ENCODE measurements at places on chromosomes 6 and 20. TPM values are rescaled to one million over a fixed set of nuclear protein-coding genes. Genes with fewer than 3 reads are reported as not detected.

DNA sequence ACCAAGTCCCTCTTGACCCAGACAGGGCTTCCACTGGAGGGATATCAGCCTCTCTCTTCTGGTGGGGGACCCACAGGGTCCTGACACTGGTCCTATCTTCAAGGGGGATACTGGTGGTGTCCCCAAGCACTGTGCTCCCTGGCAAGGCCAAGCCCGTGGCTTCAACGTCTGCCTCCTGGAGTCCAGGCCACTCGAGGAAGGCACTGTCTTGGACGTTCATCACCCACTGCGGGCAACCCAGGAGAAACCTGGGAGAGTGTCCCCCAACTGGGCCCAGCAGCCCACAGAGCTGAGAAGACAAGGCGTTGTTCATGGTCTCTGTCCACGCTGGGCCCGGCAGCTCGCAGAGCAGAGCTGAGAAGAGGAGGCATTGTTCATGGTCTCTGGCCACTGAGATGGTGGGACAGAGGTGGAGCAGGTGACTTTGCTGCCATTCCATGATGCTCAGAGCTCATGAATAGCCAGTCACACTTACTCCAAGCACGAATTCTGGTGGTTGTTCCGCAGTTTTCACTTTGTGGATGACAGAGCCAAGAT lies 37.5 kb upstream of the FRMD1 start:
- no peaks in the 10 kb centered on the region for H3K27me3 ChIP-seq
- no peaks in the 10 kb centered on the region for H3K36me3 ChIP-seq
- no peaks in the 10 kb centered on the region for H3K4me1 ChIP-seq
- H3K4me3 ChIP-seq: no peak overlapping the region
- H3K27ac ChIP-seq: no peak overlapping the region
- no peak for DNase-seq

- H3K27me3 ChIP-seq: no peaks in the 10 kb centered on the region
- no peak for DNase-seq
- H3K36me3 ChIP-seq: no peaks in the 10 kb centered on the region
- no peak overlapping the region for H3K4me3 ChIP-seq
- H3K27ac ChIP-seq: no peak overlapping the region
- peaks cover 3% of the 10 kb centered on the region for H3K4me1 ChIP-seq
Observed at GRCh38 chr6:139888681-139889122, 514.3 kb upstream of the CITED2 start.

DNA sequence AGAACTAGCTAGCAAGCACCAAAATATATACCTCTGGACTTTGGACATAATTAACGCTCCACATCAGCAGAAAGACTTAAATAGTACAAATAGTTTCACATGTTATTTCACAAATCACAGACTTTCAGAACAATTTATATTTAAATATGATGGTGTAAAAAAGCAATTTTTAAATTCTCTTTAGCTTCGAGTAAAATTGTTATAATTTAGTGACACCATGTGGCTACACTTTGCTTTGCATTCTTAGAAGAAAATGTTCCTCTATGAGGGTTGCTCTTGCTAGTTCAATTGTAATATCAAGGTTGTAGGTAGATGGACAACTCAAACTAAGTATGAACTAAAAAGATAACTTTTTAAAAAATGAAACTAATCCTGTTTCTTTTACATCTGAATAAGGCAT lies 69.0 kb downstream of the BTBD9 start:
- H3K27me3 ChIP-seq: no peaks in the 10 kb centered on the region
- no peaks in the 10 kb centered on the region for H3K36me3 ChIP-seq
- H3K4me1 ChIP-seq: no peaks in the 10 kb centered on the region
- no peak for DNase-seq
- H3K27ac ChIP-seq: no peak overlapping the region
- H3K4me3 ChIP-seq: no peak overlapping the region

GRCh38 chr6:136192902-136193301 lies 57.2 kb downstream of the MTFR2 start:
- H3K27me3 ChIP-seq: no peaks in the 10 kb centered on the region
- H3K4me3 ChIP-seq: no peak overlapping the region
- no peak overlapping the region for H3K27ac ChIP-seq
- H3K4me1 ChIP-seq: no peaks in the 10 kb centered on the region
- H3K36me3 ChIP-seq: no peaks in the 10 kb centered on the region

GRCh38 chr20:7416382-7416781 lies 523.9 kb downstream of the HAO1 start:
- H3K36me3 ChIP-seq: no peaks in the 10 kb centered on the region
- H3K4me1 ChIP-seq: no peaks in the 10 kb centered on the region
- H3K27me3 ChIP-seq: no peaks in the 10 kb centered on the region
- H3K4me3 ChIP-seq: no peak overlapping the region
- no peak for DNase-seq
- H3K27ac ChIP-seq: no peak overlapping the region

C4B gene
- 44.3 TPM for total RNA-seq

DNA sequence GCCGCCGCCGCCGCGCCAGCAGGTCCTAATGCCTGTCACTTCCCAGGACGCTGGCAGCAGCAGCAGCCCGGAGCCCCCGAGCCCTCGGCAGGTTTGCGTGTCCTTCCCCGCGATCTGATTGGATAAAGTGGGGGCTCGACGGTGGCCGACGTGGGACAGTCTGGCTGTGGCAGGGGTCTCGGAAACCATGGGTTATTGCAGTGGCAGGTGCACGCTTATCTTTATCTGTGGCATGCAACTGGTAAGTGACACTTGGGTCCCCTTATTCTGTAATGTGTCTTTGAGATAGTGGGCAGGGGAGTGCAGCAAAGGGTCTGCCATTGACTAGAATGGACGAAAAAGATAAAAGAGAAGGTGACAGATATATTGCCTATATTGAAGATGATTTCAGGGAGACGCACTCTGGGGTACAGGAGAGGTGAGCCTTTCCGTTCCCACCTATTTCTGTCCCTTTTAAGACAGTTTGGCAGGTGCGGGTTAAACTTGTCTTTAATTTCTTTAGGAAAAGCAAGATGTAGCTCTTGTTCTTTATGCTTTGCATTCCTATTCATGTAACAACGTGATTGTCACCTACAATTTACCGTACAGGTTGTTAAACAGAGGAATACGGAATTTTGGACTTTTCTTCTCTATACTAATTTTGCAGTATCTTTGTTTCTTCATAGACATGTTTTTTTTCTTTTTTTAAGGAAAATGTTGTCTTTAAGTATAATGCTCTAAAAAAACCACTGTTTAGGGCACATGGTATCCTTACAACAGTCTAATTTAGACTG lies 535 bp downstream of the NKAIN2 start:
- peaks cover 13% of the 10 kb centered on the region for H3K4me1 ChIP-seq
- H3K4me3 ChIP-seq: peak overlapping the region; percentile 56
- H3K27me3 ChIP-seq: peaks cover 6% of the 10 kb centered on the region
- no peak for DNase-seq

DNA sequence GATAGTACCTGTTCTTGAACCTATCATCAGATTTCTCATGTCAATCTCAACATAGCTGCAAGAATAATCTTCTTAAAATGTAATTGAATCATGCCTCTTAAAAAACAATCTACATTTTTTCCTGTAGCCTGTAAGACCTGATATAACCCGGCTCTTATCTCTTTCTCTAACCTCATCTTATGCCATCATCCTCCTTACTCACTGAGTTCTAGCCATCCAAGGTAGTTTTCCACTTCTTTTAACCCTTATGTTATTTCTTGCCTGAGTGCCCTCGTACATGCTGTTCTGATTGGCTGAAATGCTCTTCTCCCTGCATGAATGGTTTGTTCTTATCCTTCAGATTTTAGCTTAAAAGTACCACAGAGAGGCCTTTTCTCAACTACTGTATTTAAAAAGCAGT lies 16.4 kb downstream of the SLC17A5 start:
- no peaks in the 10 kb centered on the region for H3K27me3 ChIP-seq
- peaks cover 8% of the 10 kb centered on the region for H3K4me1 ChIP-seq
- no peak for DNase-seq
- peaks cover 26% of the 10 kb centered on the region for H3K36me3 ChIP-seq

PCED1A gene
- 44.3 TPM for total RNA-seq

RIN2 gene
- total RNA-seq: 60.9 TPM

DDAH2 gene
- 136 TPM for total RNA-seq

- peaks cover 16% of the 10 kb centered on the region for H3K4me1 ChIP-seq
- no peaks in the 10 kb centered on the region for H3K36me3 ChIP-seq
- H3K27ac ChIP-seq: no peak overlapping the region
- DNase-seq: no peak
- no peaks in the 10 kb centered on the region for H3K27me3 ChIP-seq
Observed at GRCh38 chr20:57751411-57751810, 41.6 kb upstream of the PMEPA1 start.

- H3K4me1 ChIP-seq: peaks cover 21% of the 10 kb centered on the region
- no peaks in the 10 kb centered on the region for H3K27me3 ChIP-seq
- H3K36me3 ChIP-seq: no peaks in the 10 kb centered on the region
Observed at GRCh38 chr20:36155991-36156390, 1.5 kb downstream of the EPB41L1 start.

PPP1R3D gene
- total RNA-seq: 10.5 TPM

CST5 gene
- total RNA-seq: not detected

- peak overlapping the region; percentile 80 for H3K4me3 ChIP-seq
- H3K4me1 ChIP-seq: peaks cover 66% of the 10 kb centered on the region
- H3K27me3 ChIP-seq: no peaks in the 10 kb centered on the region
- DNase-seq: peak; percentile 56
Observed at GRCh38 chr6:16238963-16239797, 793 bp downstream of the GMPR start.

DNA sequence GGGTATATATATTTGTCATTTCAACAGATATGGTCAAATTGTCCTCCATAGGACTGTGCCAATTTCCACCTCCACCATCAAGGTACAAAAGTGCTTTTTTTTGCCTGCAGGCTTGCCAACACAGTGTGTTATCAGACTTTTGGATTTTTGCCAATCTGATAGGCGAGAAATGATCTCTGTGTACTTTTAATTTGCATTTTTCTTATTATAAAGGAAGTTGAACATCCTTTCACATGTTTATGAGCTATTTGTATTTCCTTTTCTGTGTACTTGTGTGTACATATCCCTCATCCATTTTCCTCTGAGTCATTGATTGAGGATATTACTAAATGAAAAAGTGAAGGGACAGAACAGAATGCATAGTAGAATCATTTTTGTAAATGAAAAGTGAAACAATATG lies 39.0 kb upstream of the PTPN1 start:
- no peaks in the 10 kb centered on the region for H3K4me1 ChIP-seq
- H3K36me3 ChIP-seq: no peaks in the 10 kb centered on the region
- no peaks in the 10 kb centered on the region for H3K27me3 ChIP-seq
- DNase-seq: no peak

- peaks cover 31% of the 10 kb centered on the region for H3K4me1 ChIP-seq
- DNase-seq: no peak
- no peaks in the 10 kb centered on the region for H3K36me3 ChIP-seq
- no peaks in the 10 kb centered on the region for H3K27me3 ChIP-seq
- H3K4me3 ChIP-seq: no peak overlapping the region
Observed at GRCh38 chr6:41449399-41450245, 96.6 kb upstream of the FOXP4 start.

HCK gene
- 38.1 TPM for total RNA-seq

DNA sequence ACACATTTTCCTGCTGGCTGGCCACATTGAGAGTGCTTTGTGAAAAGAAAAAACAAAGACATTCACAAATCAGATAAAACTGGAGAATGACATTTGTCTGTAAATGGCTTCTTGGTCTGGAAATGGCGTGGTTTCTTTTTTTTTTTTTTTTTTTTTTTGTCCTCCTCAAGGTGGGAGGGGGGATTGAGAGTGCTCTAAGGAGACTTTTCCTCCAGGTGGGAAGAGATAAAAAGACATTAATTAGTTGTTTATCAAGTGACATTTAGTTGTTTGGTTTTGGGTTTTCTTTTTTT lies 40.4 kb downstream of the GNAS start:
- DNase-seq: no peak
- peaks cover 51% of the 10 kb centered on the region for H3K4me1 ChIP-seq
- no peaks in the 10 kb centered on the region for H3K27me3 ChIP-seq
- peak overlapping the region; percentile 100 for H3K27ac ChIP-seq
- H3K36me3 ChIP-seq: no peaks in the 10 kb centered on the region
